ENCODE measurements at places on chromosomes 11 and 22. TPM values are rescaled to one million over a fixed set of nuclear protein-coding genes. Genes with fewer than 3 reads are reported as not detected.

Gene TIMM10
- 14.1 TPM for total RNA-seq

Gene BIRC3
- 9.0 TPM for total RNA-seq

Gene VPREB3
- not detected for total RNA-seq

Gene FREY1
- 1.1 TPM for total RNA-seq
